ENCODE measurements at places on chromosomes 5 and 9. TPM values are rescaled to one million over a fixed set of nuclear protein-coding genes. Genes with fewer than 3 reads are reported as not detected.

SOWAHA gene
- total RNA-seq, result 2.3 TPM

CFAP90 gene
- 1.6 TPM for total RNA-seq

LCN1 gene
- 13.0 TPM for total RNA-seq

SLIT3 gene
- 32.4 TPM for total RNA-seq

EFCAB9 gene
- total RNA-seq, result not detected

IFNB1 gene
- total RNA-seq, result not detected

OTP gene
- total RNA-seq, result not detected

AIF1L gene
- total RNA-seq, result 36.2 TPM

PCDHB8 gene
- 3.4 TPM for total RNA-seq

Data from camera-type eye (tissue), 1 donor.